Left lung (tissue), 14 donors: ENCODE measurements at places on chromosomes 12 and 14. TPM values are rescaled to one million over a fixed set of nuclear protein-coding genes. Genes with fewer than 3 reads are reported as not detected.

The TPI1 gene
- total RNA-seq = 394 TPM

The ACSS3 gene
- total RNA-seq = 42.7 TPM

The PLEKHD1 gene
- 0.16 TPM for total RNA-seq

The RAB2B gene
- 26.8 TPM for total RNA-seq

The SERPINA1 gene
- 1,514 TPM for total RNA-seq

The HSP90AA1 gene
- 515 TPM for total RNA-seq

The GLT8D2 gene
- total RNA-seq = 19.2 TPM

The NANOG gene
- 0.21 TPM for total RNA-seq

The GPR65 gene
- 11.1 TPM for total RNA-seq
